ENCODE measurements at places on chromosomes 3 and 15.

DNA sequence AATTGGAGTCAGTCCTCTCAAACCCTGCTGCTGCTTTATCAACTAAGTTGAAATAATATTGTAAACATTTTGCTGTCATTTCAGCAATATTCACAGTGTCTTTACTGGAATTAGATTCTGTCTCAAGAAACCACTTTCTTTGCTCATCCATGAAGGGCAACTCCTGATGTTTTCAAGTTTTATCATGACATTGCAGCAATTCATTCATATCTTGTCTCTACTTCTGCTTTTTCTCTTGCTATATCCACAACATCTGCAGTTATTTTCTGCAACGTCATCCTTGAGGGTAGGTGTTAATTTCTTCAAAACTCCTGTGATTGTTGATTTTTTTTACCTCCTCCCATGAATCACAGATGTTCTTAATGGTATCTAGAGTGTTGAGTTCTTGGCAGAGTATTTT lies 181.6 kb downstream of the EPHA6 start:
- DNase-seq, result no peak

GRCh38 chr3:45943207-45943846 lies at the start of gene CXCR6:
TSS of gene CXCR6 (plus strand) at chr3:45943464. CDS start at chr3:45946482, 3,018 bp downstream.
- DNase-seq, result peak; percentile 81

- no peak for DNase-seq
These were observed 131.3 kb downstream of the TJP1 start for GRCh38 chr15:29690765-29691475.

- DNase-seq, result no peak
These were observed 23.5 kb downstream of the KLHL25 start for GRCh38 chr15:85771271-85771670.

DNA sequence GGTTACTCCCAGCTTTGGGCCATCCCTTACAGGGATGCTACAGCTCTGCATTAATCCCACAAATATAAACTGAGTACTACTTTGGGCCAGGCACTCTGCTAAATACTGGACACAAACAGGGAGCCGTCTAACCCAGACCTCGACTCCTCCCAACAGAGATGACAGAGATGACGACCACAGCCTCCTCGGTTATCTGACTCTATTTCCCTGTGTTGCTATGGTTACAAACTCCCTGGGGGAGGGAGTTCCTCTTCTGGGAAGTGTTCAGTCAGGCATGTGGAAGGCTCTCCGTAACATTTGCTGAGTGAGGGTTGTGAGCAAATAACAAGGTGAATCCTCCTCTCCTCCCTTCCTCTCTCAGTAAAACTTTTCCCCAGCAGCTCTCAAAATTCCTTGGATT lies 6.7 kb upstream of the CMTM7 start:
- DNase-seq, result no peak

DNA sequence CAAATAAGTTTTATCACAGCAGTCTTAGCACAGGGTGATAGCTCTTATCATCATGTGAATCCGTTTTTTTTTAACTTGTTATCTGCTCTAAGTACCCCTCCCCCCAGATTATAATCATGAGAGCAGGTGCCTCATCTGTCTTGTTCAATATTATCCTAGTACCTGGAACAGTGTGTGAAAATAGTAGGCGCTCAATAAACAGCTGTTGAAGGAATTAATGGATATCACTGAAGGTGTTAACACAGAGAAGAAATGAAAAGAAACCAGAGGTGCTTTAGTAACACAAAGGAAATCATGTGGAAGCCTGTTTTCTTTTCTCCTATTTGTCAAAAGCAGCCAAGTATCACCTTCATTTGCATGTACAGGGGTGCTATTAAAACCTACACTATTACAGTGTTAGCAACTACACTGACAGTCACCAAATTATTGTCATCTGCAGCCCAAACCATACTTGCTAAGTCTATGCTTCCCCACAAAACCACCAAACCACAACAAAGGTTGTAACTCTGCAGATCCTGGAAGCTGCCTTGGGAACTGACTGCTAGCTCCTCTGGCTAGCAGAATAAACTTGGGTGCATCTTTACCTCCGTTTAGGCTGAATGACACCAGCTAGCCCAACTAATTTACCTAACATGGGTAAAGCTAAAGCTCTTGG lies 2.9 kb downstream of the XPC start:
- DNase-seq, result peak; percentile 80

- DNase-seq, result peak; percentile 85
These were observed 2.2 kb upstream of the CCR5 start for GRCh38 chr3:46368569-46368968.

- DNase-seq, result no peak
These were observed 195.3 kb downstream of the THRB start for GRCh38 chr3:24299246-24299805.

GRCh38 chr3:72123908-72124441 lies 339.0 kb upstream of the PROK2 start:
- peak; percentile 59 for DNase-seq

GRCh38 chr3:45167011-45167911 lies 21.1 kb upstream of the CDCP1 start:
- DNase-seq, result peak; percentile 92

GRCh38 chr3:52039846-52040245 lies 16.5 kb downstream of the DUSP7 start:
- no peak for DNase-seq

DNA sequence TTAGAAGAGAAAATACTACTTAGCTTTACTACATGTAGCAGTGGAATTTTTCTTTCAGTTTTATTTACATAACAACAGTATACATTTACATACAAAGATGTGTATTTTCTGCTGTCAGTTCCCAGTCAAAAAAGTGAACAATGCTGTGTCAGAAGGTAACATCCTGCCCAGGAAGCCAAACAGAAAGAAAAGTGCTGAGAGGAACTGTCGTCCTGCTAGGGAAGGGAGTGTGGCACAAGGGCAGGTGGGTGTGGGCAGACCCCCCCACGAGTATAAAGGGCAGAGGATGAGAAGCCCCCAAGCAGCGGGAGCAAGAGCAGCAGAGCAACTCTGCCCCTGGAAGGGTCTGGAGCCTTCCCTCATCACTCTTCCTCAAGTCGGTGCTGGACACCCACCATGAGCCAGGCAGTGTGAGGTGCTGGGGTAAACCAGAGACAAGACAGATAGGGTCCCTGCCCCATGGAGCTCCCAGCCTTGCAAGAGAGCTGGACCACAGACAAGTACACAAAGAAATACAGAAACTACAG lies 39.7 kb downstream of the TBC1D2B start:
- DNase-seq, result peak; percentile 47

GRCh38 chr3:150236316-150237082 lies 171.6 kb upstream of the TSC22D2 start:
- DNase-seq, result no peak

DNA sequence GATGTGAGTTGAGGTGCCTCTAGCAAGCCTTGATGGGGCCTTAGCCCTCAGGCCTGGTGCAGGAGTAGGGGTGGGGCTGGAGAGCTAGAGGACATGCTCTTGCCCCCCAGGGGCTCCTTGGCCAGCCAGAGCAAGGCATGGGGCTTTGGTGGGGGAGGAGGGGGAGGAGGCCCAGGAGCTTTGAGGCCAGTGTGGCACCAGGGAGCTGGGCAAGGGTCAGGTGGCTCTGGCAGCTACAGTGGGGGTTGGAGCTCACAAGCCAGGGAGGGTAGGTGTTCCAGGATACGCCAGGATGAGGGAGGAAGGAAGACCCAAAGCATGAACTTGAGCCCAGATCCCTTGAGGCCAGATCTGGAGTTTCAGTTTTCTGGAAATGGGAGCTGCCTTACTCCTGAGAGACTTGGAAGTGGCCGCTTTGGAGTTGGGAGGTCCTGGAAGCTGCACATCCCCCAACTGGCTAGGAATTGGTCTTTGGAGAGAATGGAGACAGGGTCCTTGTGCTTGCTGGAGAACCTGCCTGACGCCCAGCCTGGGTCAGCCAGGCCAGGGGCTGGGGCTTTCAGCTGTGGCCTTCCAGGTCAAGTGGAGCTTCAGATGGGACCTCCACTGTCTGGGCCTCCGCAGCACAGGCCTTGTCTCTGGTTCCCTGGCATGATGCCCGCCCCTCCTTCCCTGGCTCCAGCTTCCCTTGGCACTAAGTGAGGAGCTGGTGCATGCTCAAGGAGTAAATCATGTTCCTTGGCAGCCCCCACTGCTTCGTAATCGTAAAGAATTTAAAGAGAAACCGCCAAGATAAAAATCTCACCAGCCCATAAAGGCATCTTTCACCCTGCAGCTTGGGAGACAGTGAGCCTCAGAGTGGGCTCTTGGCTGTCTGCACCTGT lies 8.7 kb downstream of the SEMA3F start:
- no peak for DNase-seq

GRCh38 chr3:136343873-136344555 lies 93.9 kb downstream of the PCCB start:
- no peak for DNase-seq

DNA sequence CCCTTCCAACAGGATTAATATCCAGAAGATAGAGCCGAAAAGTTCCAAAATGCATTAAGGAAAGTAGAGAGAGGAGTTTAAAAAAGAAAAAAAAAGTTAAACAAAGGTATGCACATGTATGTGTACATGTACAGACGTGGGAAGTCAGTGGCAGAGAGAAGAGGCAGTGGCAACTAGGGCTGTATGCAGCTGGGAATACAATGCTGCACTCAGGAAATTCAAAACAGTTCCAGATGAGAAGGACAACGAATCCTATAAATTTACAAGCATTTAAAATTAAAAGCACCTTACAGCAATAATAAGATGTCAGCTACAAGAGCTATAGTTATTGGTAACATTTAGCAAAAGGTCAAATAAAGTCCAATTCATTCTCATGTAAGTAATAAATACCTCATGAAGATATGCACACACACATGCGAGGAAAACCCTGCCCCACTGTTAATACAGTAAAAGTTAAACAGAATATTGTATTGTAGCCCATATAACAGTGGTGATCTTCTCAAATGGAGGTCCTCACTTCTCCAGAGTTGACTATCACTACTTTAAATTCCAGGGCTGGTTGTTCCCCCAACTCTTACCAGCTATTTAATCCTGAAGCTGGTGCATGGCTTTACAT lies 18.2 kb downstream of the MRPL3 start:
- DNase-seq, result no peak

GRCh38 chr15:70453766-70454165 lies 309.6 kb downstream of the UACA start:
- DNase-seq, result no peak

DNA sequence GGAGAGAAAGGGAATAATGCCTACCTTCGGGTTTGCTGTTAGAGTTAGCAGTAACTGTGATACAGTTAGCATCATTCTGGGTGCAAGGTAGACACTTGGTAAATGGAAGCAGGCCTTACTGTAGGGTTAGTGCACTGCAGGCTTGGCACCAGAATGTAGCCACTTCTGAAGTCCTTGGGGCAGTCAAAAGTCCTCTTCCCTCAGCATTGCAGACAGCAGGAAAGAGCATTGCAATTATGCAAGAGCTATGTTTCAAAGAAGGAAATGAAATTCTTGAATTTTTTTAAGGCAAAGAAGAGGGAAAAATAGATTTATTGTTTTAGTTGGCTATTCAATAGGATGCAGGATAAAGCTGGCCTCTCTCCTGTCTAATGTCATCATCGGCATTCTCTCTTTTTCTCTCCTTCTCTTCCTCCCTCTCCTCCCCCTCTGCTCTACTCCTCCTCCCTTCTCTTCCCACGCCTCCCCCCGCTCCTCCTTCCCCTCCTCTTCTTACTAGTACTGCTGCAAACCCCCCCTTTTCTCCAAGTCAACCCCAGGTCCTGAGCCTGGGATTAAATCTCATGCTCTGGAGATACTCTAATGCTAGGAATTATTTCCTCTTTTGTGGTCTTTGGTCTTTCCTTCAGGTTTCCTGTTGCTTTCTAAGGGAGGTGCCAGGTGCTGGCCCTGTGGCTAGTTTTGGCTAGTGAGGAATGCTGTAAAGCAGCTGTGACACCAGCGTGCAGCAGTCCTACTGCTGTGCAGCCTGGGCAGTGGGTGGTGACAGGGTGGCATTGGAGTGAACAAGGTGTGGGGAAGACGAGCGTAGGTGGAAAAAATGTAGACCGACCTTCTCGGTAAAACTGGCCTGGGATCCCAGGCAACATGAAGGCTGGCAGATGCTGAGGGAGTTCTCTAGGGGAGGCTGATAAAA lies 21.7 kb downstream of the EEFSEC start:
- DNase-seq, result no peak

- DNase-seq, result no peak
These were observed 227.4 kb upstream of the AZI2 start for GRCh38 chr3:28575746-28576613.

GRCh38 chr3:98994128-98994762 lies 92.8 kb upstream of the DCBLD2 start:
- no peak for DNase-seq

- no peak for DNase-seq
These were observed 377.1 kb upstream of the PROK2 start for GRCh38 chr3:72161881-72162595.

DNA sequence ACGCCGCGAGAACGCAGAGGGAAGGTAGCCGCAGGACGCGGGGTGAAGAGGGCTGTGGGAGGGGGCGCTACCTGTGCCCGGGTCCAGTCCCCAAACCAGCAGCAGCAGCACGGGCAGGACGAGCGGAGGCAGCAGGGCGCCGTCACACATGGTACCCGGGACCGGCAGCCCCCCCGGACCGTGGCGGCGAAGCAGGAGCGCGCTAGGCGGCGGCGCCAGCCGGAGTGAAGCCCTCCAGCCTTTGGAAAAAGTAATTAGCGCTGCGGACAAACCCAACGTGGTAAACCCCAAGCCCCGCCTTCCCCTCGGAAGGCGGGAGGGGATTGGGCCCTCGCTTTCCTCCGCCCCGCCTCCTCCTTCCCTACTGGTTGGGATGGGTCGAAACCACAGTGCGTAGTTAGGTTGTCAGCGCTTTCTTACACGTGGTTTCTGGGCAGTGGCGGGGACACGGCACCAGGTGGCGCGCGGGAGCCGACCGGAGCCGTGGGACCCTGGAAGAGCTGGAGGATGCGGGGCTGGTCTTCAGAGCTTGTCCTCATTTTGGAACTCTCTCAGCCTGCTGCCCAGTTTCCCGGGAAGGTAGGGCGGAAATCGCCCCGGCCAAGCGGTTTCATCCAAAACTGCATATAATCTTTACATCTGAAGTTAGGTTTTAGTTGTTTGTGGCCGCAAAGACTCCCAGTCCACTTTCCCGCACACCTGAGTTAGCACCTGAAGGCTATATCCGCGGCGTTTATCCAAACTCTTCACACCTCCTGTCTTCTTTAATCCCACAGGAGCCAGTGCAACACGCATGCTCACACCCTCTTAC lies at the start of gene ADAMTS17:
Gene ADAMTS17 (minus strand): TSS at position 226 of the 811 bp plus-strand sequence. CDS start 76 bp downstream, at position 150.
- DNase-seq, result peak; percentile 94

- no peak for DNase-seq
These were observed 36.4 kb downstream of the INO80 start for GRCh38 chr15:41079717-41080116.

- DNase-seq, result no peak
These were observed 18.4 kb downstream of the ITGA11 start for GRCh38 chr15:68413363-68414205.

GRCh38 chr15:100180921-100181320 lies 160.9 kb downstream of the ADAMTS17 start:
- no peak for DNase-seq

DNA sequence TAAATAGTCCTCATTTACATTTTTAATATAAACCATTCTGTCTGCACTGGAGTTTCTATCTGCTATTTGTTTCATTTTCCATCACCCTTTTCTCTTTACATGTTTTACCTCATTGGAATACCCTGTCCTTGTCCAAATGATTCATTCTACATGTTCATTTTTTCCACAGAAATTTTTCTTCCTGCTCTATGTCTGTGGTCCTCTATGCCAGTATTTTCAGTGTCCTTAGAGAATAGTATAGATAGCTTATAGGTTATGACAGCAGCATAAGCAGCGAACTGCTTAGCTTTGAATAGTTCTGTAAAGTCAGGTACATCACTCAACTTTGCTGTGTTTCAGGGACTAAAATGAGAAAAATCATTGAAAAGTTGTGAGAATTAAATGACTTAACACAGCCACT lies 742.3 kb upstream of the CBLB start:
- no peak for DNase-seq
